Mesothelial cell of epicardium (in vitro differentiated cells): ENCODE measurements at places on chromosomes 7 and 10.

- peaks cover 9% of the 10 kb centered on the region for H3K36me3 ChIP-seq
- H3K27me3 ChIP-seq: no peaks in the 10 kb centered on the region
- H3K27ac ChIP-seq: no peak overlapping the region
- H3K4me3 ChIP-seq: no peak overlapping the region
- no peak for DNase-seq
Observed at GRCh38 chr7:77702968-77703472, 6.8 kb downstream of the RSBN1L start.

DNA sequence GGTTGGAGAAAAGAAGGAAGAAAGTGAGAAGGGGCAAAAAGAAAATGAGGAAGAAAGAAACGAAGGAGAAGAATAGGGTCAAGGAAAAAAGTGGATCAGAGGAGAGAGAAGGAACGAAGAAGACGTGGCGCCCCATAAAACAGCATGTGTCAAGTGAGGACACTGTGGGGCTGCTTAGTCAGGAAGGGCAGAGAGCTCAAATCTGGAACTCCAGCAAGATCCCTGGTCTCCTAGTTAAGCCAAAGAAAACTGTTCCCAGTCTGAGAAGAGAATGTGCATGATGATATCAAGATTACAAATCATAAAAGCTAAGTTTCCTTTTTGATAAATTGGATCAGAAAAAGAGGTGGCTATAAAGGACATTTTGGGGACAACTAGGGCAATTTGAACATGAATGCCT is 33.0 kb downstream of the CREB3L2 start:
- DNase-seq: no peak
- H3K4me1 ChIP-seq: peaks cover 41% of the 10 kb centered on the region
- H3K27me3 ChIP-seq: no peaks in the 10 kb centered on the region

DNA sequence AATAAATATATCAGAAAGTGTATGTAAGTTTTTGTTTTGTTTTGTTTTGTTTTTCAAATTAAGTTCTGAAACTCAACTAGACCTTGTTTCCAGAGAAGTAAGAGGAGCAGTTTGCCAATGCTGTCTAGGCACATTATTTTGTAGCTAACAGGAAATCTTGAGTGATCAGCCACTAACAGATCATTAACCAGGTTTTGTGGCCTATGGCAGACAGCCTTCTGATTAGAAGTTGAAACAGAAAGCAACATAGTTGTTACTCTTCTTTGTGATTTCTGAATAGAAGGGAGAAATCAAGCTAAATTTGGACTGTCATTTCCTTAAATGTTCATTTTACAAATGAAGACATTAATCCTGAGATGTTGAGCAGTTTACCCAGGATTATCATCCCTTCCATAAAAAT is 142.6 kb downstream of the PLXDC2 start:
- no peak overlapping the region for H3K27ac ChIP-seq
- no peaks in the 10 kb centered on the region for H3K27me3 ChIP-seq
- peaks cover 22% of the 10 kb centered on the region for H3K4me1 ChIP-seq
- no peak for DNase-seq
- H3K36me3 ChIP-seq: peaks cover 5% of the 10 kb centered on the region

GRCh38 chr7:74525881-74526280 is 72.2 kb downstream of the GTF2IRD1 start:
- H3K4me1 ChIP-seq: no peaks in the 10 kb centered on the region
- H3K4me3 ChIP-seq: no peak overlapping the region
- H3K27ac ChIP-seq: no peak overlapping the region
- no peak for DNase-seq
